NCI-H187 treated with DMSO at 0.1 percent for 48 hours (cell line): ENCODE measurements at places on chromosomes 5 and 9.

DNA sequence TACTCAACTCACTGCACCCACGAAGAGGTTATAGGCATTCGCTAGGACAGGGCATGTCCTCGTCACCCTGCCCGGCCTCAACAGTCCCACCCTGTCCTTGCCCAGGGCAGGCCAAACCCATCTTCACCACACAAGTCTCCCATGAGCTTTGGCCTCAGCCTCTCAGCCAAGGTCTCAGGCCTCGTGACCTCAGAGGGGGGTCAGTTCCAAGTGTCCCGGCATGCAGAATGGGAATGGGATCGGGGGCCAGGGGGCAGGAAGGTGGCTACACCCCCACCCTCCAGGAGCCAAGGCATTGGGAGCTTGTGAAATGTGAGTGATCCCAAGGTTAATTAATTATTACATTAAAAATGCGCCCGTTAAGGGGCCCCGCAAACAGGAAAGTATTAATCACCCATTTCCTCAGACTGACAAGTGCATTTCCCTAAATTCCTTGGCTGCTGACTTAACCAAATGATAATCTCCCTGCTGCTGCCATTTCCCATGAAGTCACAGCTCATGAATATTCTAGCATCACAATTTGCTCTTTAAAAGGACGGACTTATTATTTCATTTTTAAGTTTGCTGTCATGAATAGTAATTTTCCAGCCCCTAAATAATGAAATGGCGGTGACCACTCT is 8.0 kb upstream of the UBAC1 start:
- no peak for DNase-seq

- no peak for DNase-seq
Measured at GRCh38 chr5:107112216-107112615, 558.5 kb downstream of the EFNA5 start.

- DNase-seq = no peak
Measured at GRCh38 chr9:133003671-133004090, 25.2 kb downstream of the GFI1B start.

DNA sequence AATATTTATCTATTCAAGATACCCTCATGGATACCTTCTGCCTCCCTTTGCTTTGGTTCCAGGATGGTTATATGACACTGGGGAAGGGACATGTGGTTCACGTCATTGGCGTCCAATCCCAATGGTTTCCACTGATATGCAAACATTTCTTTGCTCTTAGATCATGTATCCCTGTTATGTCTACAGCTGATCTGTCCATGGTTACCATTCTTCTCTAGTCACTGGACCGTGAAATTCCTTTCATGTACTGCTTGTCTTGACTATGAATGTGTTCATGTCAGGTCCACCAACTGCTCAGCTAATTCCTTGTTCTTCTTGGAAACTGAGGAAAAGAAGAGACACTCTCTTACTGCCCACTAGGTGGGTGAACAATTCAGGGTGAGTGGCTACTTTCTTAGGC is 391.1 kb upstream of the ZNF608 start:
- no peak for DNase-seq

GRCh38 chr5:1375871-1376810 is 31.2 kb upstream of the CLPTM1L start:
- DNase-seq = no peak

DNA sequence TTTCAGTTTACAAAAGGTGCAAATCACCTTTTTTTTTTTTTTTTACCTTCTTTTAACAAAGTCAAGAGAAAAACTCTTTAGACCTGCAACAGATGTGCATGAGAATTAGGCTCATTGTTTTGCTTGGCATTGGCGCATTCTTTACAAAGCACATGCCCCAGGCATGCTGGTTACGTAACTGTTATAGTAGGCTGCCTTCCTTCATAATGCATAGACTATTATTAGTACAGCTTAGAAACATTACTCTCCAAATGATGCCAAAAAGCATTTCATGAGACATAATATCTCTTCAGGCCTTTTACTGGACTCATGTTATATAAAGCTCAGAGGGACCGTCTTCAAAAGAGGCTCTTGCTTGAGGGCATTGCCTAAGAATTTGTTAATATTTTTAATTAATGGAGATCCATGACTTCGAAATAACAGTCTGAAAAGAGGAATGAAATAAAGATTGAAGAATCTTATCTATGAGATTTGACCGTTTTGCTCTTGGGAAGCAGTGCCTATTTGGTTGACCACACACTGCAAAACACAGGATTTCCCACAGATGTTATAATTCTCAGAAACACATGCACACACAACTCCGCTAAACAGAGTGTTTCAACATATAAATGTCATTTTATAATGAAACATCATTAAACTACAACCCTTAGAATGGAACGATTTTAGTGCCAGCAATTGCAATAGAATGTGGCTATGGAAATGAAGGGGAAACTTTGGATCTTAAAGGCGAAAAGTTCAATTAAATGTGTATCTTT is 478.7 kb downstream of the PRR16 start:
- DNase-seq = no peak

- no peak for DNase-seq
Measured at GRCh38 chr5:139985733-139986132, 57.4 kb downstream of the NRG2 start.

DNA sequence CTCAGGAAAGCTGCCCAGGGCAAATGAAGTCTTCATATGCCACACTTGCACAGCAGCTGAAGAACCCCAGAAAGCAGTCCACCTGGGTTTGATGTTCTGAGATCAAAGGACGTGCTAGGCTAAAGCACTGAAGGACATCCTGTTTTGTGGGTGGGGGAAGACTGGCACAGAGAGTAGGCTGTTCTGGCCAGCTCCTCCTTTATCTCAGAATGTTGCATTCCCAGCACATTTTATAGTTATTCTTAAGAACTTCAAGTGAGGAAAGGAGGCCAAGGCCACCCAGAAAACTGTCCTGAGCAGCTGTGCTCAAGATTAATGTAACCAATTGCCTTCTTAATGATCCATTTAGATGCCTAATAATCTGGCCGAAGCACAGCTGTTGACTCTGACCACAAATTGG is 10.9 kb downstream of the SHOC1 start:
- no peak for DNase-seq

DNA sequence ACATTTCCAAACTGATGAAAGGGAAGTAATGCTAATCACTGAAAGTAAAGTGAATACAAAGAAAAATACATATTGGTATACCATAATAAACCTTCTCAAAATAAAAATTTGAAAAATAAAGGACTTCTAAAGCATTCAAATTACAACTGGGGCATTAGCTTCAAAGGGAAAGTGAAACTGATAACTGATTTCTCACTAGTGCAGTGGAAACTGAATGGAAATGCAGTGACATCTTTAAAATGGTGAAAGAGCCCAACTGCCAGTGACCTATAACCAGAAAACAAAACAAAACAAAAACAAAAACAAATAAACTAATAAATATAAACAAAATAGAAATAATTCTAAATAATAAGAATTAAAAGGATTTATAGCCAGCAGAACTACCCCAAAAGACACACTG is 297.5 kb upstream of the GRIN3A start:
- DNase-seq = no peak

GRCh38 chr5:88058625-88059024 is 210.0 kb downstream of the TMEM161B start:
- no peak for DNase-seq

DNA sequence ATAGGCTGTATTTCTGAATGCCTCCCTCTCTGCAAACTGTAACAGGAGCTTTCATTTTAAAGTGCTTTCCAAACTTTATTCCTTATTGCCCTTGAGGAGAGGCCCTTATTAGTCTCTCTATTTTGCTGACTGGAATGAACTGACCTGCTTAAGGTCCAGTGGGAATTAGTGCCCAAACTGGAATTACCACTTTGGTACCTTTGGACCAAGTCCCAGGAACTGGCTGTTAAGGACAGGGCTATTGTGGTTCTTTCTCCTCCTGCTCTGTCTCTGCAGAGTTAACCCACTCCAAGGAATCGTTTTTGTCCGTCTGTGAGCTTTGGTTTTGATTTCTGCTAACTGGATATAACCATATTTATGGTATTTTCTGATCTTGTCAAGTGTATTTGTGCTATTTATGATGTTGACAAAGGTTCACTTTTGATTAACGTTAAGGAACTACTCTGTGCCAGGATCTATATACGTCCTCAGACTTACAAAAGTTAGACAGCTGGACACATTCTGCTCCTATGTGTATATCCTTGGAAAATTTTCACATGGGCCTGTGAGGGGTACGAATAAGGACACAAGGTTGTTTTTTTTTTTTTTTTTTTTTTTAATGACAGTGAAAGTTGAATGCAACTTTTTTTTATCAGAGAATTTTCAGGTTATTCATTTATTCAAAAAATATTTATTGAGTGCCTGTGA is 189.1 kb upstream of the ANKRD55 start:
- DNase-seq = no peak

- no peak for DNase-seq
Measured at GRCh38 chr9:36147441-36148175, 11.1 kb downstream of the GLIPR2 start.

DNA sequence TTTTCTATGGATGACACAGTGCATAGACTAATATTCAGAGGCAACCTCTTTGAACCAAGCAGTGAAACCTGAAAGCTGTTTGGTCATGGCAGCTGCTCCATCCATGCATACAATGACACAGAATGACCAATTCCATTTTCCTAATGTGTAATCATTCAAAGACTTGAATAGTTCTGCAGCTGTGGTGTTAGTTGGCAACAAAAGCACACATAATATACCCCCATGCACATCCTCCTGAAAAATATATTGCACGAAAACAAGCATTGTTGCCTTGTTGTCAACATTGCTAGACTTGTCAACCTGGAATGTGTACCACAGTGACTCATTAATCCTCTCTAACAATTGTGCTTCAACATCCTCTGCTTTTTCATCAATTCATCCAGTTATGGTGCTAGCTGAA is 71.0 kb upstream of the SEMA6A start:
- DNase-seq = no peak

GRCh38 chr5:67315082-67315989 is 118.7 kb upstream of the CD180 start:
- no peak for DNase-seq

- no peak for DNase-seq
Measured at GRCh38 chr5:177098470-177099141, 11.9 kb downstream of the FGFR4 start.

GRCh38 chr9:126849591-126850225 is 10.7 kb upstream of the ZBTB34 start:
- DNase-seq = no peak

GRCh38 chr9:122008559-122008958 is 84.5 kb downstream of the TTLL11 start:
- no peak for DNase-seq

GRCh38 chr5:124040799-124041198 is 528.8 kb downstream of the CSNK1G3 start:
- no peak for DNase-seq

GRCh38 chr9:15512889-15513288 is 2.1 kb upstream of the PSIP1 start:
- no peak for DNase-seq

GRCh38 chr9:82722051-82722450 is 340.9 kb downstream of the RASEF start:
- DNase-seq = no peak

- no peak for DNase-seq
Measured at GRCh38 chr9:133954862-133955529, 37.1 kb downstream of the VAV2 start.

GRCh38 chr5:39040875-39041274 is 33.3 kb downstream of the RICTOR start:
- no peak for DNase-seq

DNA sequence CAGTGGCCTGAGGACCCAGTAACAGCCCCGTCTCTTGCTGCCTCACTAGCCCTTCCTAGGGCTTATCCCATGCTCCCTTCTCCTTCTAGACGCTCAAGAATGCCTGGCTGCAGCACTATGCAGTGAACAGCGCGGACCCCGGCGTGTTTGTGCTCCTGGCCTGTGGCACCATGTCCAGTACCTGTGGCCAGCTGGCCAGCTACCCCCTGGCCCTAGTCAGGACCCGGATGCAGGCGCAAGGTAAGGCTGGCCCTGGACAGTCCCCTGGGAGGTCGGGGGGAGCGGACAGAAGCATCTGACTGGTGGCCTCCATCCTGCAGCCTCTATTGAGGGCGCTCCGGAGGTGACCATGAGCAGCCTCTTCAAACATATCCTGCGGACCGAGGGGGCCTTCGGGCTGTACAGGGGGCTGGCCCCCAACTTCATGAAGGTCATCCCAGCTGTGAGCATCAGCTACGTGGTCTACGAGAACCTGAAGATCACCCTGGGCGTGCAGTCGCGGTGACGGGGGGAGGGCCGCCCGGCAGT is 20.5 kb downstream of the PTGES2 start:
- DNase-seq = no peak

DNA sequence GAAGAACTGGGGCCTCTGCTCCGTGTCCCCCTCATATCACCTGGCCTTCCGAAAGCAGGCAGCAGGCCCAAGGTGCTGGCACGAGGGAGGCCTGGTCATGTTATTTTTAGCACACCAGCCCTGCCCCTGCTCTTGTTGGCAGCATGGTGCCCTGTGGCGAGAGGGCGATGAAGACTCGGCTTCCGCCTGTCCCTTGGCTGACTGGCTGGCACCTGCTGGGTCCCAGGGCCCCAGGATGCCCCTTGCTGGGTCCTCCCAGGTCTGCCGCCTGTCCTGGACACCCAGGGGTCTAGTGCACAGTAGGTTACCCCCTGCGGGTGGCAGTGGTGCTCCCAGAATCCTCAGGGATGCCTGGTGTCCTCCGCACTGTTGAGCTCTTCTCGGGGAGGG is 77.0 kb downstream of the RXRA start:
- no peak for DNase-seq

DNA sequence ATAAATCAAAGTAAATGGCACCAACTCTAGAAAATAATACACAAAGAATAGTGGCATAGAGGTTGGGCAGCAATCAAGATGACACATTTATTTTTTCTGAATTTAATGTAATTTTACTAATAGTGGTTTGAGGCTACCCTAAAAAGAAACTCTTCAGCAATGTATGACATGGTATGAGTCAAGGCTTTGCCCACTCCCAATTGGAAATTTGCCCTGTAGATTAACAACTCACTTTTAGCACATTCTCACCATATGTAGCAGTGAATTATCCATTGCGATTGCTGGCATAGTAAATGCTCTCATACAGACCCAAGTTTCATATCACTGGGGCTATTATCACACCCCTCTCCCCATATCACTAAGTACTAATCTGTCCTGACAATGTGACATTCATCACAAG is 832.1 kb upstream of the ZNF608 start:
- no peak for DNase-seq
